Stimulated activated CD8-positive, alpha-beta memory T cell treated with anti-CD3 and anti-CD28 coated beads, Interleukin-4, amount 100 ng/mL, for 1 hour (primary cell): ENCODE measurements at places on chromosomes 13 and 19.

DNA sequence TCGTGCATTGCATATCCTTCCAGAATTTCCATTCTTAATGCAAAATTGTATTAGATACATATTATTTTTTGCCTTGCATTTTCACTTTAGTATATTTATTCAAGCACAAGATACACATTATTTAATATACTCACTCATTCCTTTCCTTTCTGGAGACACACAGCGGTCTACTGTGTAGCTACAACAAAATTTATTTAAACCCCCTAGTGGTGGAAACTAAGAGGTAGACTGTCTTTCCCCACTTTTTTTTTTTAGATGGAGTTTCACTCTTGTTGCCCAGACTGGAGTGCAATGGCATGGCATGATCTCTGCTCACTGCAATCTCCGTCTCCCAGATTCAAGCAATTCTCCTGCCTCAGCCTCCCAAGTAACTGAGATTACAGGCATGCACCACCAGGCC lies 2040.3 kb upstream of the PCDH20 start:
- DNase-seq = no peak

- DNase-seq = no peak
These were observed 37.4 kb downstream of the ERICH4 start for GRCh38 chr19:41480336-41480735.

DNA sequence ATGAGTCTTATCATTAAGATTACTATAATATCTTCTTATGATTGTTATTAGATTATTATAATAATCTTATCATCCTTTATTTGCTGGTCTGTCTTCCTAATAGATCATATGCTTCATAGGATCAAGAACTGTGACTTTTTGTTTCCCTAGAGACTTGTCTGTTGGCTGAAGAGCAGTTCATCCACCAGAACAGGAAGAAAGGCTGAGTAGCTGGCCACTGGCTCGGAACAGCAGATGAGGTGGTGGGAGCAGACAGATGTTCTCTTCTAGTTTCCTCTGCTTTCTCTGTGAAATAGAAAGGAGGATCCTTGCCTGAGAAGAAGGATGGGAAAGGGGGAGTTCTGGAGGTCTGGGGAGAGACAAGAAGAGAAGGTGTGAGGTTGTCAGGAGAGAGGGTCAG lies 120.0 kb downstream of the CCNA1 start:
- no peak for DNase-seq

DNA sequence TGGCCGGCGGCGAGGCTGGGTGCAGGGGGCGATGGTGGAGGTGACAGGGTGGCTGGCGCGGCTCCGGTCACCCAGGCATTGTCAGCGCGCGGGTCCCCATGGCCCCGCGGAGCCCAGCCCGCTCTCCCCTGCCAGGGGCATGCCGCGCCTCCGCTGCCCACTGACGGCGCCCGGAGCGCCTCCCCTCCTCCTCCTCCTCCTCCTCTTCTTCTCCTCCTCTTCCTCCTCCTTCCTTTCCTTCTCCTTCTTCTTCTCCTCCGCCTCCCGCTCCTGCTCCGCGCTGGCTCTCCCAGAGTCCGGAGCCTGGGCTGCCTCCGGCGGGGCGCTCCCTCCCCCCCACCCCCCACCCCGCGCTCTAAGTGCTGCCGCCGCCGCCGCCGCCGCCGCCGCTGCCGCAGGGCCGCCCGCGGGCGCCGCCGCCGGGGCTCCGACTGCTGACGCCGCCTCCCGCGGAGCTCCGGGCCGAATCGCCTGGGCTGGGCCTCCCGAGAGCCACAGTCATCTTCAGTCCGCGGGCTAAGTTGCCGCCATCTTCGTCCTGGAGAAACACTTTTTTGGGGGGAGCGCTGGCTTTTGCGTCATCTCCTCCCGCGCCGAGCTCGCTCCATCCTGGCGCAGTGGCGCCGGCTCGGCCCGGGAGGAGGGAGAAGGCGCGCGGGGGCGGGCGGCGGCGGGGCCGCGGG lies 348.3 kb downstream of the LIG4 start:
- DNase-seq = no peak

DNA sequence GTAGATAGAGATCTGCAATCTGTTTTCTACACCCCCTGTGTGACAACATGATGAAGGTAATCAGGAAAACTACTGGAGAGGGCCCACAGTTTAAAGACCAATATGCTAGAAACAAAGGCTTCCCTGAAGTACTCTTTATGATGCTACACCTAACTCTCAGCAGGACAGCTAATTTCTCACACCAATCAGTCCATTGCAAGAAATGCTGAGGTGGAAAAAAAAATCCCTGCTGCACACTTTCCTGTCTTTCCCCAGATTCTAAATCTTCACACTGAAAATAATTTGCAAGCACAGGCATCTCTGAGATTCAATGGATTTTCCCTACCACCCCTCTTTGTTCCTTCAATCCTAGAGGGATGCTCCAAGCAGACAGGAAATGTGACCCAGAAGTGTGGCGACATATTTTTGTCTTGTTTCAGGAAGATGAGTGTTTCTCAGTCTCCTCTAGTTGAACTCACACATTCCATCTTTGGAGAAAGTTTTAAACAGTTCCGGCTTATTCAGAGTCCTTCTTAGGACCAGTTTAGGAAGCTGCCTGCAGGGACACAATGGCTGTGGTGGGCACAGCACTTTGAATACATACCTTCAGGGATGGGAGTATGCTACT lies 671.6 kb downstream of the DIAPH3 start:
- no peak for DNase-seq

DNA sequence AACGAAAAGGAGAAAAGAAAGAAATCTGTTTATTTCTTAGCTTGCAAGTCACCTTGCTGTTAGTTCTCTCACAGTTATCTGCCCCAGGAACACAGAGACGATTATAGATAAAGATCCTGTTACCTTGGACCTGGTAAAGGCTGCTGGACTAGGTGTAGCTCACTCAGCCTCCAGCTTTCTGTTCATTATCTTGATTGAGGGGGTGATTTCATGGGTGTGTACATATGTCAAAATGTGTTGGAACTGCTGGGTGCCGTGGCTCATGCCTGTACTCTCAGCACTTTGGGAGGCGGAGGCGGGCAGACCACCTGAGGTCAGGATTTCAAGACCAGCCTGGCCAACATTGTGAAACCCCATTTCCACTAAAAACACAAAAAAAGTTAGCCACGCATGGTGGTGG lies 27.9 kb downstream of the CERS4 start:
- no peak for DNase-seq

DNA sequence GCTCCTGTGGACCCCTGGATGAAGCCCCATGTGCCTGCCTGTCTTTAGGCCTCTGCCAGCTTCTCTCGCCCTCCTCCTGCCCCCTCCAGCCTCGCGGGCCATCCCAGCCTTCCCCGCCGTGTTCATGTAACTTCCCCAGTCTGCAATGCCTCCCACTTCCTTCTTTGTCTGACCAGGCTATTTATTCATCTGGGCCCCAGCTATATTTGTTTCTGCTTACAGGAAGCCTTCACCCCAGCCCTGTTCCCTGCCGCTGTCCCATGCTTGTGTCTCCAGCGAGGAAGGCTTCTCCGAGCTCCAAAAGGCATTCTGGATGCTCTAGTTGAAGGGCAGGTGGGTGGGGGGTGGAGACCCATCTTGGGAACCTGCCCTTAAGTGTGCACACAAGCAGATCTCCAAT lies 7.9 kb upstream of the C3 start:
- no peak for DNase-seq

DNA sequence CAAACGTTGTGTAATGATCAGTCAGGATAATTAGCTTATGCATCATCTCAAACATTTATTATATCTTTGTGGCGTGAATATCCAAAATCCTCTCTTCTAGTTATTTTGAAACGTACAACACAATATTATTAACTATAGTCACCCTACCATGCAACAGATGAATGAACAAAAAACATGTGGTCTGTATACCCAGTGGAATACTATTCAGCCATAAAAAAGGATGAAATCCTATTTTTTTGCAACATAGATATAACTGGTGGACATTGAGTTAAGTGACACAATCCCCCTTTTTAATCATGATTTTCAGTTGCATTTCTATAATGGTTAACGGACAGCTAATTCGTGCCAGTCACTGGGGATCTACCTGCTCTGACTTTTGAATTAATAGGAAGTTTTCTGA lies 145.6 kb downstream of the SOX1 start:
- no peak for DNase-seq

GRCh38 chr19:13718733-13719132 lies 45.6 kb upstream of the MRI1 start:
- no peak for DNase-seq

GRCh38 chr19:21308773-21309172 lies 20.4 kb downstream of the ZNF708 start:
- no peak for DNase-seq

DNA sequence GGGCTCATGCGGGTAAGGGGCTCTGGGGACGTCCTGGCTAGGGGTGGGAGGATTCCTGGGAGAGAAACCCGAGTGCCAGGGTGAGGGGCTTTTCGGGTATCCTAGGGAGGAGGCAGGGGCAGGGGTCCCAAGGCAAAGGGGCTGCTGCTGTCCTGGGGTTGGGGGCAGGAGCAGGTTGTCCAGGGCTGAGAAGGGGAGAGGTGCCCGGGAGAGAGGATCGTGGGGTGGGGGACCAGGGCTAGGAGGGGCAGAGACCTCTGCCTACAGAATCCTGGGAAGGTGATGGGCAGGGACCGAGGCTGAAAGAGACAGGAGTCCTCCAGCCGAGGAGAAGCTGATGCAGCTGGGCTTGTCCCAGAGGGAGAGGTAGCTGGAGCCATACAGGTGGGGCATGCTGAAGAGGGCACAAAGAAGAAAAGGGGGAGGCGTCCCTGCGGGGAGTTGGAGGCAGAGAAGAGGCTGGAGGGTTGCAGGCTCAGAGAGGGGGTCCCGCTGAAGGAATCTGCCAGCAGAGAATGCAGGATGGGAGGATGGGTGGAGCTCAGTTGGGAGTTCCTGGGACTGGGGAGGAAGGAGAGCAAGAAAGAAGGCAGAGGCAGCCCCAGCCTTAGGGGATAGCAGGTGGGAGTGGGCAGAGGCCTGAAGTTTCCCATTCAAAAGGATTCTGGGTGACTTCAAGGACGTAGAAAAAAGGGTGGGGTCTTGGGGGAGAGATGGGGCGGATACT lies 574 bp downstream of the CYP2S1 start:
- no peak for DNase-seq

DNA sequence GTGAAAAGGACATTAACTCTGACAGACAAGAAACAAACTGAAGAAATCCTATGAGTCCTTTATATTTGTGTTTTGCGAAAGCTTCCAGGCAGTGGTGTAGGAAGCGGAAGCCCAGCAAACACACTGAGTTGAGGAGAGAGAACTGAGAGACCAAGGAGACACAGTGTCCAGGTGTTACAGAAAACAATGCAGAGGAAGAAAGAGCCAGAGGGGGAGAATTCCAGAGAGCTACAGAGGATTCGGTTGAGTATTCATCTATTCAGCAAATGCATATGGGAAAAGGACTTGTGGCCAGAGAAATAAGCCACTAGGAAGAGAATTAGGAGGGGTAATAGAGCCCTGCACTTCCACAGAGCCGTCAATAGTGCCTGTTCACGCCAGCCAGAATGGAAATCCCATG lies 183.5 kb downstream of the LIG4 start:
- no peak for DNase-seq

DNA sequence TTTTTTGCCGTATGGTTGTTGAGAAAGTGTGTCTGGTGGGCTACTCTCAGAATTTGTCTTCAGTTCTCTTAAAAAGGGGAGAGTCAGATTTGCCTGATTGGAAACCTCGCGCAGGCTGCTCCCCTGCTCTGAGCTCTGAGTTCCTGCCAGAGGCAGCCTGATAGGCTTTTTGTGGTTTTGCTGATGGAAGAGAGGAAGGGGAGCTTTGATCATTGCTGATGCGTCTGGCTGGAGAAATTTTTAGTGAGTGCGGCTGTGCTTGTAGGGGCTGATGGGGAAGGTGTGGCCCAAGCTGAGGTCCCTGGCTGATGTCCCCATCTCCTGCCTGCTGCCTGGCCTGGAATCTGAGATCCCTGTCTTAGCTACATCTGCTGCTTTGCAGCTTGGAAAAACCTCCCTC lies 2.8 kb downstream of the CHST8 start:
- no peak for DNase-seq

- peak; percentile 1 for DNase-seq
These were observed 32.3 kb upstream of the MED4 start for GRCh38 chr13:48126944-48127830.

DNA sequence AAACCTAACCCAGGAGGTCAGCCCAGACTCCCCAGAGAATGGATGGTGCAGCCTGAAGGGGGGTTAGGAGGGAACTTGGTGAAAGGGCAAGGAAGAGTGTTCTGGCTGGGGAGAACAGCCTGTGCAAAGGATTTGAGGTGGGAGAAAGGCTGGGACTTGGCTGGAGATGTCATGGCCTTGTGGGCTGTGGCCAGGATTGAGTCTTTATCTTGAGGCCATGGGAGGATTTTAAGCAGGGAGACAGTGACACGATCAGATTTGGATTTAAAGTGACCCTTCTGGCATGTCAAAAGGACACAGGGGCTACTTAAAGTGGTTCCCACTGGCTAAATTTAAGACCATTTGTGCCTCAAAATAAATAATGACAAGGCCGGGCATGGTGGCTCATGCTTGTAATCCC lies 29.7 kb downstream of the MAP4K1 start:
- no peak for DNase-seq

DNA sequence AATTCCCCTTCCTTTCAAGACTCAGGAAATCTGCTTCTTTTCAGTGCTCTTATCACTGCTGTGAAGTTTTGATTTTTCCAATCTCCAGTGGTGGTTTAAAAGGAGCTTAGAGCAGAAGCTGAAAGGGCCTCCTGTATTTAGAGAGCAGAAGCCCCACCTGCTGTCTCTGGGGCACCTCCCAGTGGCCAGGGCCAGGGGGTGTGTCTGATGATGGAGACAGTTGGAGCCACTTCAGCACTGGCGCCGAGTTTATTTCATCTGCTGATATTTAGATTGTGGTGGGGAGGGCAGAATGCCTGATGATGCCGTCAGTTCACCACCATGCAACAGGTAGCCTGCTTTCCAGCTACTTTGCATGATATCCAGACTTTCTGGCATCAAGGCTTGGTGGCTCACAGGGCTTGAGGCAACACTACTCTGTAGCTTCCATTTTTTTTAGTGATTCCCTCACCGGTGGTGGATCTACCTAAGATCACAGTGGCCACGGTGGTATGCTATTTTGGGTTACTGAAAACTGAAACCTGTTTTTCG lies 371.9 kb downstream of the KCNRG start:
- no peak for DNase-seq

GRCh38 chr19:21848706-21849105 lies 12.7 kb upstream of the ZNF43 start:
- DNase-seq = no peak
